Activated T-cell treated with anti-CD3 and anti-CD28 coated beads for 48 hours (primary cell): ENCODE measurements at places on chromosomes 11 and 22.

DNA sequence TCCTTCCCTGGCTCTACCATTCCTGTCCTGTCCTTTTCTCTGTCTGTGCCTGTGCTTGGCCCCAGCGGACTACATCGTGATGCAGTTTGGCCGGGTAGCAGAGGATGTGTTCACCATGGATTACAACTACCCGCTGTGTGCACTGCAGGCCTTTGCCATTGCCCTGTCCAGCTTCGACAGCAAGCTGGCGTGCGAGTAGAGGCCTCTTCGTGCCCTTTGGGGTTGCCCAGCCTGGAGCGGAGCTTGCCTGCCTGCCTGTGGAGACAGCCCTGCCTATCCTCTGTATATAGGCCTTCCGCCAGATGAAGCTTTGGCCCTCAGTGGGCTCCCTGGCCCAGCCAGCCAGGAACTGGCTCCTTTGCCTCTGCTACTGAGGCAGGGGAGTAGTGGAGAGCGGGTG lies 20.4 kb downstream of the TUB start:
- no peak for DNase-seq

GRCh38 chr11:120386318-120386717 lies 50.1 kb downstream of the ARHGEF12 start:
- no peak for DNase-seq

GRCh38 chr11:122322329-122322728 lies 206.3 kb upstream of the BLID start:
- DNase-seq: no peak

- DNase-seq: no peak
Measured at GRCh38 chr22:41539146-41540005, 4.9 kb downstream of the POLR3H start.

- no peak for DNase-seq
Measured at GRCh38 chr11:45795379-45795778, 9.6 kb upstream of the SLC35C1 start.

DNA sequence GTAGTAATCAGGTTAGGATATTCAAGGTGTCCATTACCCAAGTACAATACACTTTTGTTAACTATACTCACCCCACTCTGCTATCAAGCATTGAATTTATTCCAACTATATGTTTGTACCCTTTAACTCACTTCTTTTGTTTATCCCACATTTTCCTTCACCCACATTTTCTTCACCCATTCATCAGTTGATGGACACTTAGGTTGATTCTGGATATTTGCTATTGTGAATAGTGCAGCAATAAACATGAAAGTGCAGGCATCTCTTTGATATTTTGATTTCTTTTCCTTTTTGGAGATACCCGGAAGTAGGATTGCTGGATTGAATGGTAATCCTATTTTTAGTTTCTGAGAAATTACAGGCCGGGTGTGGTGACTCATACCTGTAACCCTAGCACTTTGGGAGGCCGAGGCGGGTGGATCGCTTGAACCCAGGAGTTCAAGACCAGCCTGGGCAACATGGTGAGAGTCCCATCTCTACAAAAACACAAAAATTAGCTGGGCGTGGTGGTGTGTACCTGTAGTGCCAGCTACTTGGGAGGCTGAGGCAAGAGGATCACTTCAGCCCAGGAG lies 6.5 kb downstream of the TMEM25 start:
- no peak for DNase-seq

GRCh38 chr11:3686751-3687150 lies 15.6 kb upstream of the CHRNA10 start:
- no peak for DNase-seq

DNA sequence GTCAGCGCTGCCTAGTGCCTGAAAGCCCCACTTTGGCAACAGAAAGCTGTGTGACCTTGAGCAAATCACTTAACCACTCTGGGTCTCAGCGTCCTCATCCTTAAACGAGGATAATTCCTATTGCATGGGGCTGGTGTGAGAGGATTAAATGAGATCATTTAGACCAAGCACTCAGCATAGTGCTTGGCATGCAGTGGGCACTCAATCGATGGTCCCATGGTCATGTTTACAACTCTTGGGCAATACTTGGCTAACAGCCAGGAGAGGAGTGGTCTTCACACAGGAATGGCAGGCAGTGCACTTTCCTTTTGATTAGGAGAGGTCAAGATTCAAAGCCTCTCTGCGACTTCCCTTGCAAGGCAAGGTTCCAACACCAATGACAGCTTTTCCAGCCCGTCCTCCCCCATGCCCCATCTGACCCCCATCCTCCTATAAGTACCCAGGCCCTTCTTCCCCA lies 14.1 kb downstream of the TNKS1BP1 start:
- no peak for DNase-seq

GRCh38 chr11:63660972-63661371 lies 10.2 kb downstream of the ATL3 start:
- DNase-seq: no peak

DNA sequence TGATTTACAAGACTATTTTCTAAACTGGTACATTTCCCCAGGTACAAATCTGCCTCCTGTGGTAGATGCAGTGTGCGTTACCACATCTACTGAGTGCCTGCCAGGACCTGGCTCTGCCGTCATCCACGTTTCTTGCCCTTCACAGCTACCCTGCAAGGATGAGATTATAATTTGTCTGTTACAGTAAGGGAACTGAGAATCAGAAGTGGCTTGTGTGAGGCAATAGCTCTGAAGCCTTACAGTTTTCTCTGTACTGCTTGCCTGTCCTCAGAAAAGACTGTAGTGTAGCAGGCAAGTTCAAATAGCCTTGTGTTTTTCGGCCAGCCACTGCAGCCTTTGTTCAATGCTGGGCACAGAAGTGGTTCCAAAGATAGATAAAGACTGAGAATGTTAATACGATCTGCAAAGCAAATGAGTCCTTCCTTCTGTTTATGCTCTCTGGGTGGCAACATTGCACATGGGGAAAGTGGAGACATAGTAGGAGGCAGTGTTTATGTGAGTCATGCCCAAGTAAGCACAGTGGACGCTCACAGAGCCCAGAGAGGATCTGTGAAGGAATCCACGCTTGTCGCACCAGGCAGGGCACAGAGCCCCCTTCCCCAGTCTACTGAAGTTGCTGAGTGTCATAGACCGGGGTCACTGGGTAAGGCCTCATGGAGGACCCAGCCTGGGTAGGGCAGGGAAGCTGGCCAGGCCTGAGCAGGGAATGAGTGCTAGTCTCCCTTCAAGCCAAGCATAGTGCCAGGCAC lies 49.1 kb downstream of the MICAL2 start:
- DNase-seq: no peak

- DNase-seq: no peak
Measured at GRCh38 chr11:131246663-131247062, 123.8 kb upstream of the NTM start.

- DNase-seq: no peak
Measured at GRCh38 chr11:29333993-29334775, 682.6 kb downstream of the KCNA4 start.

DNA sequence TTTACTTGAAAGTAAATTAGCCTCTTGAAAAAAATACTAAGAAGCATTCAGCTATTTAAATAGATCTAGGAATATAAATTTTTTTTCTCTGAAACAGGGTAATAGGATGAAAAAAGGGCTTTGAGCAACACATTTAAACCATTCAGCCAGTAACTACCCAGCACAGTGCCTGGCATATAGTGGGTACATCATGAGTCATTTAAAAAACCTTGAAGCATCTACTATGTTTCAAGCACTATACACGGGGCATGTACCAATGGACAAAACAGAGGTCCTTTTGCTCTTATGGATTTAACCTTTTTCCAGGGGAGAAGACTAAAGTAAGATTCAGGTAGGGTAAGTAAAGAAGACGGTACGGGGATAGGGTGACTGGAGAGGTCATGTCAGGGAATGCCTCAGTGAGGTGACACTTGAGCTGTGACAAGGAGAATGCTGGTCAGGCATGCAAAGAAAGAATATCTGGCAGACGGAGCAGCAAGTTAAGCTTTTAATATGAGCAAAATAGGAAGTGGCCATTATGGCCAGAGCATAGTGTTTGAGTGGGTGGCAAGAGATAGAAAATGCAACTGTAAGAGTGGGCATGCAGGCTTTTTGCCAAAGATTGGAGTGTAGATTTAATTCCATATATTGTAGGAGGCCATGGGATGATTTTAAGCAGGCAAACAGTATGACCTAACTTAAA lies 101.1 kb downstream of the HIPK3 start:
- no peak for DNase-seq

DNA sequence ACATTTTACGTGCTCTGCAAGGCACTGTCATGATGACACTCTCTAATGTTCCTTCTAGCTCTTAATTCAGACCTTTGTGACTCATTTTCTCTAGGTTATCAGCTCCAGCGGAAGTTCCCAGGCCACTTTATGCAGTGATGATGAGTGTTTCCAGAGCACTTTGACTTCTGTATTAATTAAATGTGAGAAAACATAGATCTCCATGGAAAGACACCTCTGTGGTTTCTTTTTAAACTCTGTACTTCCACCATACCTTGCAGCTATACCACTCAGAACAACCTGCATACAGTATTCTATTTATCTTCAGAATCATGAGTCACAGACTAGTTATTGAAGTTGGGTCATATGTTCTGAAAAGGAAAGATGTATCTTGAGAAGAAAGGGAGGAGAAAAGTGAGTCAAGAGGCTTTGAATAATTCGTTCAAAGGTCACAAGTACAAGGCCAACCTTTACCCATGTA lies 175.6 kb upstream of the TENM4 start:
- DNase-seq: no peak

- DNase-seq: no peak
Measured at GRCh38 chr11:84256618-84257017, 970.5 kb upstream of the CCDC90B start.

DNA sequence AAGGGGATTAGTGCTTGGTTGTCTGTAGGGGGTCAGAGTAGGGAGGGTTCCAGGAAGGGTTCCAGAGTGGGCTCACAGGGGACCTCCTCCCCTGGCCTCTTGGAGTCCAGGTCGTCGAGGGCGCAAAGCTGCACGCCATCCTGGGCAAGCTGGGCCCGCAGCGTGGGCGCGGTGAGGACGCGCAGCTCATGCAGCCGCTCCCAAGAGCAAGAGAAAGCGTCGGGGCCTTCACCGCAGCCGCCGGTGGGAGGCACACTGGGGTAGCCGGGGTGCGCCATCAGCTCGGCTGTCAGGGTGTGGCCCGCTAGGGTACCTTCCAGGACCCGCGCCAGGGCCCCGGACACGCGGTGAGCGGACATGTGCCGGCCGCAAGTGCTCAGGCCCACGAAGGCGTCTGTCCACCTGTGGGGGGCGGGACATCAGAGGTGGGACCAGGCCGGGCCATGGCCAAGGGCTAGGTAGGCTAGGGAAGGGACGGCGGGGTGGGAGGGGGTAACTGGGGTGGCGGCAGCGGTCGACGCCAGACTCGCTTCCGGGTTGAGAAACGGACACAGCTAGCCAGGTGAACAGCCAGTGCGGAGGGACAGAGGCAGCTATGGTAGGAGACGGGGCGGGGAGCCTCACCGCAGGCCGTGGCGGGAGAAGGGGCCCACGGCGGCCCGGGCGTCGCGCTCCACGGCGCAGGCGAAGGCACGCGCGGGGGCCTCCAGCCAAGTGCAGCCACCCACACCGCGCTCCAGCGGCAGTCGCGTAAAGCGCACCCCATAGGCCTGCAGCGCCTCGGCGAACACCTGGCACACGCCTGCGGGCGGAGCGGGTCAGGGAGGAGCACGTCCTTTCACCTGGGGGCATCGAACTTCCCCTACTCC lies 1.2 kb downstream of the YDJC start:
- no peak for DNase-seq

- DNase-seq: no peak
Measured at GRCh38 chr22:50319503-50319951, 7.3 kb downstream of the DENND6B start.

- DNase-seq: no peak
Measured at GRCh38 chr22:31474743-31475142, 14.9 kb downstream of the EIF4ENIF1 start.

DNA sequence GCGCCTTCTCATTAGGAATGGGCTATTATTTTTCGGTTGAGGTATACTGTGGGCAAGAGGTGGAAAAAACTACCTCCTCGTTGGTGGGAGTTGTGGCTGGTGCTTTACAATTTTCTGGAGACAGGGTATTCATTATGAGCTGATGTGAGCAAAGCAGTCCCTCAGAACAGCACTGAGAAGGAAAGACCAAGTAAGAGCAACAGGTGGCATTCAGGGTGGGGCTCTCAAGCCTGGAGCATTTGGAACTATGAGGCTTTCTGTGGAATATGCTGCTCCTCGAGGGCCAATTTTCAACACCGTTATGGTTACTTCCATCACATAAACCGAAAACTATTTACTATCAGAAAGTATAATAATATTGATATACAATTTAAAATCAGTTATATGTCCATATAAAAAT lies 3.7 kb downstream of the SNX19 start:
- no peak for DNase-seq

DNA sequence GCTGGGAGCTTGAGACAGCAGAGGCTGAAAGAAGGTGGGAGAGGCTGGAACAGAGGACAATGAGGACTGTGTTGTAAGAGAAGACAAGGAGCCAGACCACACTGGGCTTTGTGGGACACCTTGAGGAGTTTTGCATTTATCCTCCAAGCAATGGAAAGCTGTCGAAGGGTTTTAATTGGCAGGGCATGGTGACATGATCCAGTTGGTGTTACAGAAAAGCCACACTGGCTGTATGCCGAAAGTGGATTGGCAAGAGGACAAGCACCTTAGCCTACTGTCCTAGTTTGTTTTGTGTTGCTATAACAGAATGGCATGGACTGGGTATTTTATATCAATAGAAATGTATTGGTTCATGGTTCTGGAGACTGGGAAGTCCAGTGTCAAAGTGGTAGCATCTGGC lies 14.0 kb upstream of the APLNR start:
- DNase-seq: no peak

GRCh38 chr22:24925586-24926427 lies 20.7 kb downstream of the LHFPL7 start:
- no peak for DNase-seq

DNA sequence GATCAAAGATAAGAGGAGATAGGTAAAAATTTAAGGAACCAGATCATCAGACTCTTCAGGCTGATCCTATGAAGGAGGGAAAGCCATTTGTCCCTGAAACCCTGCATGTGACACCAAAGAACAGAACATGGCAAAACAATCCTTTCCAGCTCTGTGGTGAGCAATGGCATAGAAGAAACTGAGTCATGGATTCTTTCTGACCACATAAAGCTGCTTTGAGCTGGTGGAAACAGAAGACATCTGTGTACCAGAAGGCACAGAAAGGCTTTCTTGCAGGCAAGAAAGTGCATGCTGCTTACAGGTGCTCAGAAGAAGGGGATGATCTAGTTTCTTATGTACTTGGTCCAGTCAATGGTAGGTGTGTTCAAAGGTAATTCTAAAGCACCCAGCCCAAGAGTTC lies 45.0 kb upstream of the APOA1 start:
- DNase-seq: no peak

DNA sequence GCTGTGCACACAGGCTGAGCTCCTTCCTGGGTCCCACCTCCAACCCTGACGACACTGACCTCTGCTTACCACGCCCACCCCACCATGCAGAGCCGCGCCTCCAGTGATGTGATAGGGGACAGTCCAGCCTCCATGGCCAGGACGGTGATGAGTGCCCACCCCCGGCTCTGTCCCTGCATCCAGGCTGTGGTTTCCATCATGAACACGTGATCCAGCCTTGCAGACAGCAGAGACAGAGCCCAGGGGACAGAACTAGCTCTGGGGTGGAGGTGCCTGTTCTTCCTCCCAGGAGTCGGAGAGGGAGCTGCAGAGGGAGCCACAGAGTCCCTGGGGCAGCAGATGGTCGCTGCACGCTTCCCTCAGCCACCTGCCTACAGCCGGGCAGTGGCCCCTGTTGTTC lies 42.6 kb upstream of the IGSF9B start:
- DNase-seq: no peak

GRCh38 chr11:9396752-9397151 lies 12.3 kb downstream of the IPO7 start:
- DNase-seq: no peak
